Hypothalamus (tissue), 51 donors: ENCODE measurements at places on chromosomes 4 and X.

- no peak for DNase-seq
These were observed 5.1 kb upstream of the FAM184B start for GRCh38 chr4:17786567-17786966.

DNA sequence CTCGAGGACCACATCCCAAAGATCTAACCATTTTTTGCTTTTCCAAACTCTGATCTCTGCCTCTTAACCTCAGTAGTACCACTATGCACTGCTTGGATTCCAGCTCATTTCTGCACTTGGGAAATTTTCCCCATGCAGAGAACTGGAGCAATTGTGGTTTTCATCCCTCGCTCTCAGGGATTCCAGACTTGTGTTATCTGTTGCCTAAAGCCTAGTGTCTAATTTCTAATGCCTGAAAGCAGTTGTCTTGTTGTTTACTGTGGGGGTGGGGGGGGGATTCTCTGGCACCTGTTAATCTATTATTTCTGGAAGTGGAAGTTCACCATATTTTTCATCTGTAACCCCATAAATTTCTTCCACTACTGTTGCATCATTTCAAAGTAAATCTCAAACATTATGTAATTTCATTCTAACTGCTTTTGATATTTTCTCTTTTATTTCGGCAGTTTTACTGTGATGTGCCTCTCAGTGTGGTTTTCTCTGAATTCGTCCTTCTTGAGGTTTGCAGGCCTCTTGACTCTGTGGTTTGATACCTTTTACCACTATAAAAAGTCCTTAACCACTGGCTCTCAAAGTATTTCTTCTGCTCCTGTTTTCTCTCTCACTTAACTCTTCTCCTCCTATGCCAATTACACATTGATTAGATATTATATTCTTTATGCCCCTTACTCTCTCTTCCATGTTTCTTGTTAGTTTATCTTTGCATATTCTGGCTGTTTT, 205.6 kb upstream of the EOLA2 start:
- DNase-seq = no peak

DNA sequence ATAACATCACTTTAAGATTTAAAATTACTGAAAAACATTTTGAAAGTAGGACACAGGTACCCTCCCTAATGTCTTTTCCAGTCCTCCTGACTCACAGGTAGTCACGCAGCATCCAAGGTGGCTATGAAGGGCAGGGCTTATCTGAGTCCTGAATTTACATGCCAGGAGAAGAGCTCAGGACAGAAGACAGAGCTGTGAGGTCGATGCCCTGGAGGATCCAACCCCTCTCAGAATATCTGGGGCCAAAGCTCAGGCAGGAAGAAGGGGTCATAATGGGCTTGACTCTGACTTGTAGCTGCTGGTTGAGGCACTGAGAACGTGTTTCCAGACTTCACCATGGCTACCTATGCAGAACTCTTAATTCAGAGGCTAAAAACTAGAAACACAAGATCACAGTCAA, 177.5 kb downstream of the AASDH start:
- DNase-seq = no peak

DNA sequence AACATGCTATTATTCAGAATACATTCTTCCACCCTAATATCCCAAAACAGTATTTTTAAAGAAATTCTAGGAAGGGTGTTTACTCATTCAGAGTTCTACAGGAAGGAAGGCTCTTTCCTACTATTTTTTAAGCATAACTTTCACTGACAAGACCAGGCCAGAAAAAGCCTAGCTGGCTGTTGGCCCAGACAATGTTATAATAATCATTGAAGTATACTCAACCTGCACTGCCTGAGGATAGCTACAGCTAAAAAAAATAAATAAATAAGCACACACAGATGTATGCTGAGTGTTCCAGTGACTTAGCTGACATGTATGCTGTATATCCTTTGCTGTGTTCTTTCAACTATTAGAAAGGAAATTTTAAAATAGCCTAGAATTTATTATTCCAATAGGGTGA, 145.8 kb upstream of the SPRY1 start:
- DNase-seq = no peak

- DNase-seq = no peak
These were observed 32.0 kb downstream of the ABCE1 start for GRCh38 chr4:145130130-145130529.

GRCh38 chr4:25914670-25915352, 791 bp downstream of the SMIM20 start:
- DNase-seq = no peak
